Activated CD4-positive, alpha-beta T cell treated with anti-CD3 and anti-CD28 coated beads for 4 hours (primary cell): ENCODE measurements at places on chromosomes 2 and 18.

GRCh38 chr18:62288665-62289008, 36.5 kb upstream of the TNFRSF11A start:
- DNase-seq: no peak

GRCh38 chr2:187057466-187057865, 208.5 kb upstream of the ZSWIM2 start:
- no peak for DNase-seq

DNA sequence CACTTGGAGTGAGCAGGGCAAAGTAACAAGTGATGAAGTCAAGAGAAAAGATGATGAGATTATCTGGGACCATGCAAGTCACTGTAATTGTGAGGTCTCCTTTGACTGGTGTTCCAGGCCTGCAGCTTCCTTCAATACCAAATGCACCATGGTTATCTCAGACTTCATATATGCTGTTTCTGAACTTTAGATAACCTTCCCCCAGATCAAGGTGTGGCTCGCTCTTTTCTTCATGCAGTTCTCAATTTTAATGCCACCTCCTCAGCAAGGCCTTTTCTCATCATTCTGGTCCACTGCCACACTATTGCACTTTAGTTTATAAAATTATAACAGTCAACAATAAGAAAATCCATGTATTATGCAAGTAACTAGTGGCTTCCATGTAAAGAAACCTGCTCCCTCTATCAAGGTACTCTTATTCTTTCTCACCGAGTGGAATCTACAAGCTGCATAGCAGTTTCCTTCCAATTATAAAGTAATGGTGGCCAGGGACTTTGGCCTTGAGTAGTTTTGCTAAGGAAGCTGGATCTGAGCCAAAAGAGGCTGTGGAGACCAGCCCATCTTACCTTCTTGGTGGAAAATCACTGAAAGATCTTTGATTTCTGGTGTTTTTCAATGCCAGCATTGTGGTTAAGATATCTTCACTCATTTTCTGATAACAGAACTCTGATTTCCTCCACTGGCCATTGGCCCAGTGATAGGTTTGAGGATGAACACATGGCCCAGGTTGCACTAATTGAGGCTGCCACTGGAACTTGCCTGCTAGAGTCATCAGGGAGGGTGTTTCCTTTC, 113.6 kb downstream of the KCNE4 start:
- no peak for DNase-seq

DNA sequence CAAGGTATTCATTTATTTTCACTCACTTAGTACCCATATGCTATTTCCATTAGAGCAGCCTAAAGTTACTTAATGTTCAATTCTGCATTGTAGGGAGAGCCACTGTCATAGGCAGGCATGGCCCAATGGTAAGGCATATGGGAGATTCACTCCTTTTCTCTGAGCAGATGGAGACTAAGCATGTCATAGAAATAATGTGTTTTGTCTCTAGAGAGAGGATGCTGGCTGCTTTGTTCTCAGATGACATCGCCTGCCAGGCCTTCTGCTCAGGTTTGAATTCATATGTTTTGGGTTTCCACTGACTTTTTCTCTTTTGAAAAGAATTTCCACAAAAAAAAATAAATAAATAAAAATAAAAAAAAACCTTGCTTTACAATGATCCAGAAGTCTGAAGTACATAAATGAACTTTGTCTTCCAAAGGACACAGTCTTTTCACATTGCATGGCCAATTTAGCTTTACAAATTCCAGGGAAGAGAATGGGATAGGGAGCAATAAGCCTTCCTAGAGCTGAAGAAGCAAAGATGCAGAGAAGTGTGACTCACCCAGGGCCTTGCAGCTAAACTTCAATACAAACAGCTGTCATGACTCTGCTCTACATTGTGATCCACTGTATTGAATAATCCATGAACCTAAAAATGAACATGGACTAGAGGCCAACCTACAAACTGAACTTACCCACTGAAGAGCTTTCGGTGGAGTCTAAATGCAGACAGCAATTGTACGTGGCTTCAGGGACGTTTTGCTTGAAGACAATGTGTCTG, 422.5 kb downstream of the CMPK2 start:
- DNase-seq: no peak

- DNase-seq: no peak
These were observed 17.4 kb upstream of the NEMP2 start for GRCh38 chr2:190551928-190552327.

DNA sequence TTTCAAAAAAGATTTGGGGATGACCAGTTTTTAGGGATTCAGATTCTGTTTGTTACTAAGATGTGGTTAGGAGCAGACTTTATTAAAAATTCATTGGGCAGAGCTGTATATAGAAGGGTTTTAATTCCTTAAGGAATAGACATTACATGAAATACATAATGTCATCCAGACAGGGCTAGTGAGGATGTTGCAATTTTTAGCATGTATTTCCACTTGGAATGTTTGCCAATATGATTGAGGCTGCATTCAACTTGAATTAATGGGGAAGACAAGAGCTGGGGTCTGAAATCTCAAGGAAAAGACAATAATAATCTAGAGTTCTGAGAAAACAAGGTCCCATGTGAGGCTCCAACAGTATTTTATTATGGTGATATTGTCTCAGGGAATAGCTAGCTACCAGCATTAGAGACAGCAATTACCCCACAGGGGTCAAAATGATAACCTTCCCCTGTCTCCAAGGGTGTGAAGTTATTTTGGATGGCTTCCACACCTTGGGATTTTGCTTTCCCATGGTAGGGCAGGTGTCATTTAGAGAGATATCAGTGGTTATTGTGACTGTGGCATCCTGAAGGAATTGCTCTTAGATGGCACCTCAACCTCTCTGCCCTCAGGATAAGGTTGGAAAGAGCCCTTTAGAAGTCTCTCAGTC, 60.2 kb downstream of the VSNL1 start:
- no peak for DNase-seq

GRCh38 chr2:145690183-145690778, 1170.4 kb upstream of the ZEB2 start:
- DNase-seq: no peak

DNA sequence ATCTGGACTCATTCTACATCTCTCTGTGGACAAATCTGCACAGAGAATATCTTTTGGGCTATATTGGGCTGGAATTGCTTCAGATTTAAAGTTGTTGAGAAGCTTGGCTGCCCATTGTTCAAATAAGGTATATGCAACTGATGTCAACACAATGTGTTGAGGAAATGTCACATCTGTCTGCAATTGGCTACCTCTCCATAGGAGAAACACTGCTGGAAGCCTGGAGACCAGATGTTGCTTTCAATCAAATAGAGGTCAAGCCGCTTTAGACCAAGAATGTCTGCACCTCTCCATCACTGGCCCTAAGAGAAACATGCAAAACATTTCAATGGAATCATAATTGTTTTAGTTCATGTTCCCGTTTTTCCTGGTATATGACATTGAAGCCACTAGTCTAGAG, 720.2 kb downstream of the SLC4A3 start:
- no peak for DNase-seq

DNA sequence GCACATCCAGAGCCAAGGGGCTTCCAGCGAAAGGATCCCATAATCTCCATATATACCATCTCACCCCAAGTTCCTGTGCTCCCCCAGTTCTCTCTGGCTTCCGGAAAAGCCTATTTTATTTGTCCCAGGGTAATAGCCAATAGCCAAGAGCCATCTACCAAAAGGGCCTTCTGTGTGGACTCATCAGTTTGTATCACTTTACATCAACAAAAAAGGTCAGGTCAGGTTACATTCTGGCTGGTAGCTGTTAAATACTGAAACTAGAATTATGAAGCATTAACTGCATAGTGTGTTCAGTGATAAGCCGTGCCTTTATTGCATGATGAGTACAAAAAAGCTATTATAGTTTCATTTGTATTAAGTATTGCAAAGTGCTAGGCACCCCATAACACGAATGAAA, 223.7 kb downstream of the IRS1 start:
- no peak for DNase-seq

- no peak for DNase-seq
These were observed 337.4 kb upstream of the PIK3C3 start for GRCh38 chr18:41617647-41618046.

DNA sequence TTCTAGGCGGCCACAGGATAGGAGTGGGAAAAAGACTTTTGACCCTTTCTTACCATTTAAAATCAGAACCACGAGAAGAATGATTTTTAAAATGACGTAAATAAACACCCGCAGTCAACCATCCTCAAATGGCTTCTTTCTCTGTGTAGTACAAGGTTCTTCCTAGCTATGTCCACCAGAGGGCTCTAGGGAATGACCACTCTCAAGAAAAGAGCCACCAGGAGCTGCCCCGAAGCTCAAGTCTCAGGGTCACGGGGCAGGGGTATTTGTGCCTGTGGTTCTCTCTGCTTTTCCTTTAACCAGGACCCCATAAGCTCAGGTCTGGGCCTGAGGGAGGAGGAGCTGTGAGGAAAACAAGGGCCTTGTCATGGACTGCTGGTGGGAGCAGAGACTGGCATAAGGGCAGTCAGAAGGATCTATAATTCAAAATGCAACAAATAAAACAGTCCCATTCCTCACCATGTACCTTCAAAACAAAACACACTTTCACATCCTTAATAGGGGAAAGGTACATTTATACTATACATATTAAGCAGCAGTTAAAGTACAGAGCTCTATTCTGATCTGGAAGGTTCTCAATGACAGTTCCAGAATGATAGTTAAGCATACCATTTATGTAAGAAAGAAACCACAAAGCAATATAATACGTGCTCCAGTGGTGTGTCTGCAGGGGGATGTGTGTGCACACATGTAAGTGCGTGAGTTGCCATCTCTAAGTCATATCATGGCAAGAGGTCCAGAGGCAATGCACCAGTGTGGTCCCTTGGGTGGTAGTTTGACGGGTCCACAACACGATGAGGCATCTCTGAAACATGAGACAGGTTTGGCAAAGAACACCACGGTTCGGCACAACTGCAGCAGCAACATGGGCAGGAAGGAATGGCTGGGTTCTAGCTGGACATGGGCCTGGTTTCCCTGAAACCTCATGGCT, 18.6 kb downstream of the LYPD1 start:
- no peak for DNase-seq
